ENCODE measurements at places on chromosomes 2 and 18.

- no peak for DNase-seq
These were observed 142.2 kb upstream of the SMAD2 start for GRCh38 chr18:48072428-48073204.

DNA sequence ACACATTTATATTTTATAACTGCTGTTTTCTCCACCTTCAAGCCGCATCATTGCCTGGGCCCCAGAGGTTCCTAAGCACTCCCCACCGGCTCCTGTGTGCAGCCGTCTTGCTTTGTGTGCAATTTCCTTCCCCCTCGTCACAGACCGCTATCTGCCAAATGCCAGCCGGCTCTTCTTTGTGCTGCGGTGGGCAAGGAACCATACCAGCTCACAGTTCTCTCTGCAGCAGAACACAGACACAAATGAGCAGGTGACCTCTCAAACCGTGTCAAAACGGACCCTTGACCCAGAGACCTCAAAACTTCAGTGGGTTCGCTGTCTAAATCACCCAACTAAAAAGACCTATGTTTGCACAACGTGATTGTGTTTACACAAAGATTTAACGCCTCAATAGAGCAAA lies 58.2 kb downstream of the KLF7 start:
- DNase-seq = no peak

DNA sequence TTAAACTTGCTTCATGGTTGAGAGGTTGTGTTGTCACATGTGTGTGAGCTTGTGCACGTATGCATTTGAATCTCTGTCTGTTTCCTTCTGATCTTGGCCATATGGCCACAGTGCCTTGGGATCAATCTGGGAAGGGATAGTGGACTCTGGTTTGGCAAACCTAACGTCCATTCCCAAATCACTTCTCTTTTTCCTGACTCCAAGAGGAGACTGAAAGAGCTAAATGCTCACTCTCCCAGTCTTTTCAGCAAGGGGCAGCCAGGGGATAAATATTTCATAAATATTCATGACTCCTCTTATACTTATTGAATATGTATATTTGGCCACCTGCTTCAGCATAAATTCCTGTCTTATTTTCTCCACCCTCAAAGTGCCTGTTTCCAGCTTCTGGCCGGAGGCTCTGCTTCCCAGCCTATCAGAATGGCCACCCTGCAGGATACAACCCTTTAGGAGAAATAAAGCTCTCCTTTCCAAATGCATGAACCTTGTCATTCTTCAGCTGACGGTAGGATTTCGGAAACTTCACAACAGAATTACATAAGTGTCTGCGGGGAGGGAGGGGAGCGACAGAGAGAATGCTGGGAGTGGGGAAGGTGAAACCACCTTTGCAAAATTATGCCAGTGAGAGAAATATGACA lies 112.2 kb upstream of the COPS8 start:
- DNase-seq = no peak

GRCh38 chr2:9178904-9179571 lies 27.6 kb upstream of the ASAP2 start:
- no peak for DNase-seq

GRCh38 chr2:221541131-221541735 lies 30.9 kb downstream of the EPHA4 start:
- no peak for DNase-seq

Measured in activated T-helper 1 cell treated with Interleukin-2 at 50 U/mL for 16 hours (primary cell).